Stimulated activated CD8-positive, alpha-beta memory T cell treated with anti-CD3 and anti-CD28 coated beads, Interleukin-15, amount 100 ng/mL, for 24 hours (primary cell): ENCODE measurements at places on chromosomes 7 and 10.

DNA sequence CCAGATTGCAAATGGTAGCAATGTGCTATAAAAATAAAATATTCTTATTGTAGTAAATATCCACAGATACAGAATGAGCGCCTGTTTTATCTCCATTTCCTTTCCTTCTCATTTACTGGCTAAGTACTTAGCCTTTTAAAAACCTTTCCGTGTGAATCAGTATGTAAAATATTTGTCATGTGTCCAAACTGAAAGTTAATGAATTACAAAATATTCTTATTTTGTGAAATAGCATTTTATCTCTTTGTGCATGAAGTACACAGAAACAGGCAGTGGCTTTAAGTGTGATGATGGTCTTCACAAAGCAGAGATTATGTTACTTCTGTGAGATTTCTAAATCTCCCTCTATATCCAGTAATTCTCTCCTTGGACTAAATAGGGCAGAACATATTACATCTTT, 56.7 kb upstream of the KIAA1217 start:
- no peak for DNase-seq

DNA sequence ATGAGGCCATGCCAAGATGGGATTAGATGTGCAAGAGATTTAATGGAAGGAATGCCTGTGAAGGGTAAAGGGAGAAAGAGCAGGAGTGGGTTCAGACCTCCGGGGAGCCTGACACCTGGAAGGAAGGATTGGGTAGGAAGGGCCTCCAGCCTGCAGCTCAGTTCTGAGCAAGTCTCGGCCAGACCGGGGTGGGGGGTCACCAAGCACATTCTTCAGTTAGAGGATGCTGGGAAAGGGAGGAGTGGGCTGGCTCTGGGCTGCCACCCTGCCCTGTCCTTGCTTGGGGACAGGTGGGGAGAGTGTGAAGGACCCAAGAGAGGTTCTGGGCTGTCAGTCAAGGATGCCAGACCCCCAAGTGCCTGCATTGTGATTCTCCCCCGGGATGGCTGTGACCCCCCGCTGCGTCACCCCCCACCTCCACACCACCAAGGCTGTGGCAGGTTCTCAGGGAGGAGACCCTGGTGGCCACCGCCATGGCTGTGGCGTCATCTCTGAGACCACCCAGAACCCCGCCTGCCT, 16.5 kb upstream of the PRKAG2 start:
- DNase-seq: no peak

- no peak for DNase-seq
These were observed 18.3 kb downstream of the ZFAND2A start for GRCh38 chr7:1141651-1142050.

GRCh38 chr7:155380221-155380861, 77.6 kb upstream of the EN2 start:
- DNase-seq: peak; percentile 41

DNA sequence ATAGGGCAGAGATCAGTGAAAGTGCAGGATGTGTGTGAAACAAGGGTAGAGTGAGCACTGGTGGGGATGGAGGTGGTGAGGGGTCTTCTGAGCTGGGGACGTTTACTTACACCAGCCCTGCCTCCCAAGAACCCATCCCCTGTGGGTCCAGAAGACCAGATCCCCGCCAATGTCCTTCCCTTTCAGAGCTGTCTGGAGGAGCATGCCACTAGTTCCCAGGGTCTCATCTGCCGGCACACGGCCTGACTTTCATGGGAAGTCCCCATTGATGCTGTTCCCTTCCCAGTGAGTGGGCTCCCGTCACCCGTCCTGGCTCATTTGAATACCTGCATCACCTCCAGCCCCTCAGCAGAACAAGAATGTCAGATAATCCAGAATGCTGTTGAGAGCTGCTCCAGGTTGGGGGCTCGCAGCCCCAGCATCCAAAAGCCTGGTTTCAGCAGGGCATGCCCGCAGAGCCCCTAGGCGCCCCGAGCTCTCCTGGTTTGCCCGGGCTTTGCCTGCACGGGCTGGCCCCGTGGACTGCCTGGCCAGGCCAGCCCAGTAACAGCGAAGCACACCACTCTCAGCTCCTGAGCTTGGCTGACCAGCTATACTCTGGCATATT, 246.7 kb downstream of the MGMT start:
- no peak for DNase-seq

DNA sequence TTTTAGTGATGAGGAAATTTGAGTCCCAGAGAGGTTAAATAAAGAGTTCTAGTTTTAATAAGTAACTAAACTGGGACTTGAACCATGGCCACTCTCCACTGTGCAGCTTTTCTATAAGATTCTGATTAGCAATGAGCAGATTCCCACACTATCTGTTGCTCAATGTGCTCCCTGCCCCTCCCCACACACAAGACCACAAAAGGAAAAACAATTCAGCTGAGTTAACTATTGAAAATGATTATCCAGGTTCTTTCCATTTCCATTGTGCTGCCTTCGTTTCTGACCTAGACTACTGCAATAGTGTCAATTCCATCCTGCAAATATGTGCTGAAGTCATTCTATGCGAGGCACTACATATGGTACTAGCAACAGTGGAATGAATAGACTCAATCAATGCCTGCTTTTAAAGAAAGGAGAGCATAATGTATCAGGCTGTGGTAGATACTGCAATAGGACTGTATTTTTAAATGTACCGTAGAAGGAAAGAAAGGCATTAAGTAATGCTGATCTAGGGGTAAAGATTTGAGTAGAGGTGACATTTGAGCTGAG, 97.0 kb downstream of the SEMA3C start:
- DNase-seq: no peak

DNA sequence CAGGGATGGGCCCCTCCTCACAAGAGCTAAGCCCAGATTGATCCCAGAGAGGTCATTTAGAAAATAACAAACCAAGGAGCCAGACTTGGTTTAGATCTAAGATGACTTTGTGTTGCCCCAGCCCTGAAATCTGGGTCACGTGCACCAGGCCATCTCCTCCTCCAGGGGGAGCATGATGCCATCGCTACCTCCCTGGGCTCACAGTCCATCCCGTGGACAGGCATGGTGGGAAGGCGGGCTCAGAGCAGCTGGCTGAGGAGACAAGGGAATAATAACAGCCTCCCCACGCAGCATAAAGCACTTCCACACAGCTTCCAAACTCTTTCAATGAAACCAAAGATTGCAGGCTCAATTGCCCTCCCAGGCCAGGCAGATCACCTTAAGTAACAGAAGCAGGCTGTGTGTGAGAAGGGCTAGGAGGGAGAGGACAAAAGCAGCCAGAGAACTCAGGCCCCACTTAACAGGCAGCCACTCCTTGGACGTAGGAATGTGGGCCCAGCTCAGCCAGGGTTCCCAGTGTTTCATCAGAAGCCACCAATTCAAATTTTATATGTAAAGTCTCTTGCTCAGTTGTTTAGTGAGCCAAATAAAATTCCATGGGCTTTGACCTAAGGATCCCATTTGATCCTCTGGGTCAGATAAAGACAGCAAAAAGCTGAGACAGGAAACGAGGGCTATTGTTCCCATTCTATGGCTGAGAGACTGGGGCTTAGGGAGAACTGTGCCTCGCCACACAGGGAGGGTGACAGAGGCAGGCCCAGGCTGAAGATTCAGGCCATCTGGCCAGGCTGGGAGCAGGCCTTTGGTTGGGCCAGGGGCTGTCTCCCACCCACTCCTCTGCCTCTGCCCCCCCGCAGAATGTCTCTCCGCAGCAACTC, 100.2 kb downstream of the COL13A1 start:
- no peak for DNase-seq

DNA sequence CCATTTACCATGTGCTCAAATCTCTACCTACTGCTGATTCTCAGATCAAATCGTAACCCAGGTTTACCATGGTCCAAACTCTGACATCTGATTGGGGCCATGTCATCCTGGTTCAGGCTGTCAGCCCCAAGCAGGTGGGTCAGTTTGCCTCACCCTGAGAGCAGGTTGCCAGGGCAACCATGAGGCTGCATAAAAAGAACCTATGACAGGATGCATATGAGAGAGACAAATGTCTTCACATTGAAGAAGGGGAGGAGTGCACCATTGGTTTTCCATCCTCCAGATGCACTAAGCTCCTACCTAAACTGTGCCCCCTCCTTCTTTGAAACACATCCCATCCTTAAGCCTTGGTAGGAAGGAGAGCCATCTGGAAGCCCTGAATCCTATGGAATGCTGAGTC, 10.2 kb downstream of the PRSS1 start:
- no peak for DNase-seq

DNA sequence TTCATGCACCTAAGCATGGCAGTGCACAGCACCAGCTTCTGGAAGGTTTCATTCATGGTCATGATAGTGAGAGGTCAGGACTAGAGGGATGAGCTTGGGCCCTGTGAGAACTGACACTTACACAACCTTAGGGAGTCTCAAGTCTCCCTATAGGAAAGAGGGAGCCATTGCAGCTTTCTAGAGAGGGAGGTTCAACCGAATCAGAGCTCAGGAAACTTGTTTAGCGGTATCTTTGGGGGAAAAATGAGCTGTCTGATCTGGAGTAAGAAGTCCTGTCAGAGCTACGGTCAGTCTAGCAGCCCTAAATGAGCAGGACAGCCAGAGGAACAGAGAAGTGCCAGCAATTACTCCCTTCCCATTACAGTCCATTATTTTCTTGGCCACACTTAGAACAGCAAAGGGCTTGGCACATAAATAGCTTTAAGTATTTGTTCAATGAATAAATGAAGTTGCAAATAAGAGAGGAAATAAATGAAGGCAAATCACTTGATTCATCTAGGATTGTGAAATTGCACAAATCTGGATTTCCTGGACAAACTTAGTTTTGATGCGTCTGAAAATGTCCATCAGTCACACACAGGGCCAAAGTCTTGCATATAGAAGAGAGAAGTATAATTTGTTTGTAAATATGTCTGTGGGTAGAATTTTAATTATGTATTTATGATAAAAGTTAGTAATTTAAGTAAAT, 262.0 kb downstream of the GLI3 start:
- DNase-seq: no peak

- DNase-seq: no peak
These were observed 22.9 kb downstream of the PANK1 start for GRCh38 chr10:89622151-89622550.

DNA sequence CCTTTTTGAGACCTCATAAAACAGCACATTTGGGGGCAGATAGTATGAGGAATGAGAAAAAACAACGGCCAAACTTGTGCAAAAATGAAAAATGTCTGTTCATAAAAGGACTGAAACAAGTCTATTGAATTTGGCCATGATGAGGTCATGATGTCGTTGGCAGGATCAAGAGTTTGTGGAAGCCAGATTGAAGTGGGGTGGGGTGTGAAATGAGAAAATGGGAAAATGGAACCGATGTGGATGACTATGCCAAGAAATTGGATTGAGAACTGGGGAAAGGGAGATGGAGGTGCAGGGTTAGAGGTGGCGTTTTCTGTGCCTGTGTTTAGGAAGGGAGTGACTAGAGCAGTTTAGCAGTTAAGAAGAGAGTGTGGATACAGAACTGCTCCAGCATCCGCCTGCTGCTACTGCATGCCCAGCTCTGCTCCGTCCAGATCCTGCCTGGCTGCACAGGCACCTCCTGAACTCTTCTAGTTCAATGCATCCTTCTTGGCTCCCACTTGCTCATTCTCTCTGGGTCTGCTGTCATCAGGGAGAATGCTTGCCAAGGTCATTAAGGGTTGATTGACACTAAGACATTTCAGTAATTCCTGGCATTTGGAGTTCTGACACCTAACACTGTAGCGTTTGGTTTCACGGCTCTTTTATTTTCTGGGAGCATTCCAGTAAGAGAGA, 111.9 kb downstream of the GALNT17 start:
- DNase-seq: no peak

- no peak for DNase-seq
These were observed 161.0 kb downstream of the HGF start for GRCh38 chr7:81608748-81609382.

DNA sequence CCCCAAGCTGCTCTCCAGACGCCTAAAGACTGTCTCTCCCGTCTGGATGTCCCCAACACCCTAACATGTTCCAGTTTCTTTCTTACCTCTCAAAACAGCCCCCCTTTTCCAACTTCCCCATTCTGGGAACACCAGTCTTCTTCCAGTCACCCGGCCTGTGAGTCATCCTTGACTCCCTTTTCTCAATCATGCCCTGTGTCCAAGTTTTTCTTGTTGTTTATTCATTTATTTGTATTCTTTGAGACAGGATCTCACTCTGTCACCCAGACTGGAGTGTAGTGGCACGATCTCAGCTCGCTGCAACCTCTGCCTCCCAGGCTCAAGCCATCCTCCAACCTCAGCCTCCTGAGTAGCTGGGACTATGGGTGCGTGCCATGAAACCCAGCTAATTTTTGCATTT, 15.6 kb downstream of the SNX10 start:
- DNase-seq: no peak

GRCh38 chr10:85959239-85959638, 407.4 kb downstream of the GRID1 start:
- no peak for DNase-seq

DNA sequence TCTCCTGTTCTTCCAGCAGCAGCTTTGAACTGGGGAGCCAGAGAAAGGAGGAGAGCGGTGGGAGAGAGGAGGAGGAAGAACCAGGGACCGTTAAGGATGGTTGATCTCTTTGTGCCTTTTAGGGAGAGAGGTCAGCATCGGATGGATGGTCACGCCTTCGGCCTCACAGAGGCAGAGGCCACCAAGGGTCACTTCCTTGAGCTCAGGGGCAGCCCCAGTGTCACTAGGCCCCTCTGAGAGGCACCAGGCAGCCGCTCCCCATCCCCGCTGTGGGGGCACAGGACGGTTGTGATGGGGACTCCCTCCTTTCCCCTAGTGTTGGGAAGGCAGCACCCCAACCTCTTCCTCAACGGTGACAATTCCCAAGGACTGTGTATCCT, 121.4 kb downstream of the DNAJB6 start:
- DNase-seq: no peak

DNA sequence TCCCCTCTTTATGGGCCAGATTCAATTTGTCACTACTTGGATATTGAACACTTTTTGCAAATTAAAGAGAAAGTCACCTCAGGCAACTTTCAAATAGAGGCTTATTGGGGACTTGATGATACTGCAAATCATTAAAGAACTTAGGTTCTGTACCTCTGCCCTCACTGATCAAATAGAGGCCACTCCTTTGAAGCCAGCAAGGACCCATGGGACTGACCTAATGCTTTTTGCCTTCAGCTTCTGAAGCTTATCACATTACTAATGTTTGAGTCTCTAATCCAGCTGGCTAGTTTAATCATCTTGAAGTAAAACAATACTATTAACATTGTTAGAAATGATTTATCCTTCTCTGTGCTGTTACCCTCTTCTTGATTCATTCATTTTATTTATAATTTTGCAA, 93.0 kb upstream of the ZNF800 start:
- DNase-seq: no peak

DNA sequence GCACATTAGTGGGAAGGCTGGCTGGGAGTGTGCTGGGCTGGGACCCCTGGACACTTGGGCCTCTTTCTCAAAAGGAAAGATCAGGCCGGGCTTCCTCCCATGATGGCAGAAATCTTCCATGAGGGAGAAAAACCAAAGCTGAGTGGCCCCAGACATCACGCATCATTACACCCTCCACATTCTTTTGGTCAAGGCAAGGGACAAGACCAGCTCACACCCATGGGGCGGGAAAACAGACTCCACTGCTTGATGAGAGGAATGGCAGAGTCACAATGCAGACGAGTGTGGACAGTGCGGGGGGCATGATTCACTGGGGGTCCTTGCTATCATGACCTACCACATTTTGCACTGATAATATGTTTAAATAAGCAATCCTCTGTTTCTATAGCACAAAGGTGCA, 73.3 kb downstream of the CREB3L2 start:
- no peak for DNase-seq
